ENCODE measurements at places on chromosomes 11 and 22.

DNA sequence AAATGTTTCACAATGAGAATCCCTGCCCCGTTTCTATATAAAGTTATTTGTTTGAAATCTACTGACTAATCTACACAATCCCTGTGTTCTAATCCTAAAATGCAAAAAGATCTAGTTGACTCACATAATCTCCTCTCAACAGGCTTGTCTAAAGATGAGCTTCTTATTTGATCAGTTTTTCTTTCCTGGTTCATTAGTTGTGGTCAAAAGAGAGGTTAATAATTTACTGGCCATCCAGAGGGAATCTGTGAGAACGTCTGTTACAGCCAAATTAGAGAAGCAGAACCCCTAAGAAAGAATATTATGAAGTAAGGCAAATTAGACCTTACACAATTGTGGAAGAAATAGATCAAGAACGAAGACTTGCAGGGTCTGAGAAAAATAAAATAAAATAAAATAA is 173.7 kb upstream of the ANO3 start:
- DNase-seq = no peak

DNA sequence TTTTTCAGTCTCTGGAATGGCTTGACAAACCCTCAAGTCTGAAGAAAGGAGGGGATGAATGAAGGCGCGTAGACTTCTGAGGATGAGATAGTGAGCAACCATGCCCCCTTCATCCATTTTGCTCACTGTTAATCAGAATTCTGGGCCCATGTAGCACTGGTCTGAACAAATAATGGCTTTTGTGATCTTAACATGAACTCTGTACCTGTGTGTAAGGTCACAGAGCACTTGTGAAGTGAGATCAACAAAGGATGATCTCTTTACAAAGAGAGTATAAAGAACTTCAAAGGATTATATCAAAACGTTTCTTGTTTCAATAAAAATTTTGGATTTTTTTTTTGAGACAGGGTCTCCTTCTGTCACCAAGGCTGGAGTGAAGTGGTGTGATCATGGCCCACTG is 976.7 kb downstream of the OPCML start:
- DNase-seq = no peak

DNA sequence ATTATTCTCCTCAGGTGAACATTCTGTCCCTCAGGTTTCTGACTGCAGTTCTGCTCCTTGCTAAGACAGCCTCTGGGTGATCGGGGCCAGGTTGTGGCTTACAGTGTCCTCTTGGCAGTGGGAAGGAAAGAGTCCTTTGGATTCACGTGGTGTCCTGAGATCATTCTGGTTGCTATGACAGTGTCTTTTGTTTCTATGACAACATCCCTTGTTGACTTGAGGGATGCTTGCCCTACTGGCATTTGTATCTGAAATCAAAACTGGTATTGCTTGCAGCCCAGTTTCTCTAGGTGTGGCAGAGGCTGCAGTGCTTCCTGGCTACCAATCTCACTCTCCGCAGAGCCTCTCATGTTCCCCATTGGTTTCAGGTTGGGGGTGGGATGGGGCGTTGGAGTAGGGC is 151.8 kb upstream of the CCDC90B start:
- DNase-seq = no peak

DNA sequence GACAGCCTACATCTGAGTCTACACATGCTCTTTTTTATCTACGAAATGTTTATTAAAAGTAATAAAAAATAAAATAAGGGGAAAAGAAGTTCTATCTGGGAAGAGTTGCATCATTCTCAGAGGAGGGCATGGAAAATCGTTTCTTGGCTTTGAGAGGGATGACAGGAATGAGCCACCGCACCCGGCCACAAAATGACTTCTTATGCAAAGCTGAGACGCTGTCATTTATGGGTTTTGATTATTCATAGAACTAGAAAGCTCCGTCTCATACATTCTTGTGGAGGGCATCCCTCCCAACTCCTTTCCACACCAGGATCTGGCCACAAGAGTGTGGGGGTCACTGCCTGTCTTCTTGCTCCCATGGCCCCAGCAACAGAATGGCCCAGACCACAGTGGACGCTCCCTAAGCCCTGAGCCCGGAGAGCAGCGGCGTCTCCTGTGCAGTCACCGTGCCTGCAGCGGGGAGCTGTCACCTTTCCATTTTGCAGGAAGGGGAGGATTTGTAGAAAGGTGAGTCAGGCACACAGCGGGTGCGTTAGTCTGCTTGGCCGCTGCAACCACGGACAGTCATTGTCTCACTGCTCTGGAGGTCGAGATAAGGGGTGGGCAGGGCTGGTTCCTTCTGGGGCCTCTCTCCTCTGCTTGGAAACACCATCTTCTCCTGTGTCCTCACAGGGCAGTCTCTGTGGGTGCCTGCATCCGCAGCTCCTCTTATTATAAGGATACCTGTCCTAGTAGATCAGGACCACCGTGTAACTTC is 1388.7 kb downstream of the BRD1 start:
- no peak for DNase-seq

DNA sequence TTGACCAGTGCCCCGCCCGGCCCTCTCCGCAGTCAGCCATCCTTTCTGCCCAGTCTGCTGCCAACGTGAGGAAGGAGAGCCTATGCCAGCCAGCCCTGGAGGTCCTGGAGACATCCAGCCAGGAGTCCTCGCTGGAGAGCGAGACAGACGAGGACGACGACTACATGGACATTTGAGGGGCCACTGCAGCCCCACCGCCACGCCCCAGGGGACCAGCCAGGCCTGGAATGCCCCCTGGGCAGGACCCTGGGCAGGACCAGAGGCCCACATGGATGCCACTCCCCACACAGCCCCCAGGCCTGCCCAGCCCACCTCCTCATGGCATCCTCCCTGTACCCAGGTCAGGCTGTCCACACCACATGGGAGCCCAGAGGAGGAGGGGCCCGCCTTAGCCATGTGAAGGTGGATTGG is 3.3 kb upstream of the SUSD2 start:
- no peak for DNase-seq

DNA sequence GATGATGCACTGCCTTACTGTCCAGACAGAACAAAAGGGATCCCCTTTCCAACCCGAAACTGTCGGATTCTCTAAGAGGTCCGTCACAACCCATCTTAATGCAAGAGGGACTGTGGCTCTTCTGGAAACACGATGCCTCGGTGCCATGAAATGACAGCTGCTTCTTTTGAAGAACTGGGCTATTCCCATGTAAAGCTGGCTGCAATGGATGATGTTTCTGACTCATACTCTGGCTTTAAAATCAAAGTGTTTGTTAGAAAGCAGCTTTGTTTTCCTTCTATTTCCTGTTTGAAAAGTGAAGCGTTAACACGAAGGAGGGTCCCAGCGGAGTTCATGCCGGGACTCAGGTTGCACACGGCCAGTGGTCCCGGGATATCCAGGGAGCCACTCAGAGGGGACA is 3.1 kb downstream of the TP53AIP1 start:
- no peak for DNase-seq
